ENCODE measurements at places on chromosomes 5 and 9.
A peak's percentile ranks its signal among the peaks of the same experiment; 100 is the strongest.

DNA sequence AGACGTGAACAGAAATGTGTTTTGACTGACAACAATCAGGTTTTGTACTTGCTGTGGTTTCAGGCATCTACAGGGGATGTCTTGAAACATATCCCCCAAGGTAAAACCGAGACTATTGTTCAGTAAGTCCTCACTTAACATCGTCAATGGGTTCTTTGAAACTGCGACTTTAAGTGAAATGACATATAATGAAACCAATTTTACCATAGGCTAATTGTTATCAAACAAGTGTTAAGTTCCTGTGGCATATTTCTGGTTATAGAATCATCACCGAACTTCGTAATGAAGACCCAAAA, 16.4 kb upstream of the OMD start:
- DNase-seq, result peak; percentile 36

- no peak for DNase-seq
Observed at GRCh38 chr5:20291766-20292165, 303.8 kb upstream of the CDH18 start.

DNA sequence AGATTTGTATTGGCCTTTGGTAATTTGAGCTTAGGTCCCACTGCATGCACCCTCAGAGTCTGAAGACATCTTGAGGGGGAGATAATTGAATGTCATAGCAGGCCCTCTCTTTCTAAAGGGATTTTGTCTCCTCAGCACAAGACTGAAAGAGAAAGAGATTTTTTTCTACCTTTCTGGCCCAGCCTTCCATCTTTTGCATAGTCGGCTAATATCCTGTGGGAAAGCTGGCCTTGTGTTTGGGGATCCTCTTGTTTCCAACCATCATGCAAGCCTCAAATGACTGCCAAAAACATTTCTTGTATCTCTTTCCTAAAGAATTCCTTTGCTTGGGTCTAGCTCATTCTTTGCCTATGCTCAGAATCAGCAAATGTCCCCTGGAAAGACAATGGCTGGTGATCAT, 42.0 kb upstream of the CDK5RAP2 start:
- no peak for DNase-seq

DNA sequence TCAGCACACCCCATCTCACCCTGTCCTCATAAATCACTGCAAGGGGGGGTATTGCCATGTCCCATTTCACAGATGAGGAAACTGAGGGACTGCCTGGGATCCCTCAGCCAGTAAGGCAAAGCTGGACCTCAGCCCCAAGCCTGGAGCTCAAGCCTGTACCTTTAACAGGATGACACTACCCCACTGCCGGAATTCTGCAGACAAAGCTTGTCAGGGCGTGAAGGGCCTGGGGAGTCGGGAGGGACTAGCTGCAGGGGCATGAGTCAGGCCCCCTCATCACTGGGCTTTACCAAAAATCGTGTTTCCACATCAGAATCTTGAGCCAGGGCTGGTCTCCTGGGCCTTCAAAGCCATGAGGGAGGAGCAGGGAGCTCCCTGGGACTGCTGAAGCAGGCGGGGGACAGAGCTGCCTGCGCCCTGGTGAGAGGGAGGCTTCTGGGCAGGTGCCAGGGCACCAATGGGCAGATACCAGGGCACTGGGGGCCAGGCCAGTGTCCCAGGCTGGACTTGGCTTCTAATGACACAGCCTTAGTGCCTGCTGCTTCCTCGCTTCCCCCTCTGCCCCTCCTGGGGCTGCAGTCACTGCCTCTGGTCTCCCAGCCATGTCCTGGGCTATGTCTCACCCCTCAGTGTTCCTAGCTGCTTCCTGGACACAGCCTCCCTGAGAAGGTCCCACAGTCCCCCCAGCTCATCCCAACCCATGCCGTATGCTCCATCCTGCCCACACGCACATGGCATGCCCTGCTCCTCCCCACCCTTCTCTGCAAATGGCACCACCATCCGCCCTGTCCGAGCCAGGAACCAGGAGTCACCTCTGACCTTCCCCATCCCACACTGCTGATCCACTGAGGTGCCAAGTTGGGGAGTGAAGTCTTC, 80.7 kb downstream of the LMX1B start:
- DNase-seq, result no peak

GRCh38 chr9:128101690-128102089, 25.8 kb downstream of the PTGES2 start:
- DNase-seq, result no peak

GRCh38 chr9:115423646-115424045, 305.7 kb upstream of the TNC start:
- DNase-seq, result no peak
